ENCODE measurements at places on chromosomes 3 and 15.

- DNase-seq = no peak
Observed at GRCh38 chr15:67172172-67172571, 82.3 kb downstream of the AAGAB start.

GRCh38 chr3:16211176-16211904, 36.9 kb downstream of the GALNT15 start:
- no peak for DNase-seq

DNA sequence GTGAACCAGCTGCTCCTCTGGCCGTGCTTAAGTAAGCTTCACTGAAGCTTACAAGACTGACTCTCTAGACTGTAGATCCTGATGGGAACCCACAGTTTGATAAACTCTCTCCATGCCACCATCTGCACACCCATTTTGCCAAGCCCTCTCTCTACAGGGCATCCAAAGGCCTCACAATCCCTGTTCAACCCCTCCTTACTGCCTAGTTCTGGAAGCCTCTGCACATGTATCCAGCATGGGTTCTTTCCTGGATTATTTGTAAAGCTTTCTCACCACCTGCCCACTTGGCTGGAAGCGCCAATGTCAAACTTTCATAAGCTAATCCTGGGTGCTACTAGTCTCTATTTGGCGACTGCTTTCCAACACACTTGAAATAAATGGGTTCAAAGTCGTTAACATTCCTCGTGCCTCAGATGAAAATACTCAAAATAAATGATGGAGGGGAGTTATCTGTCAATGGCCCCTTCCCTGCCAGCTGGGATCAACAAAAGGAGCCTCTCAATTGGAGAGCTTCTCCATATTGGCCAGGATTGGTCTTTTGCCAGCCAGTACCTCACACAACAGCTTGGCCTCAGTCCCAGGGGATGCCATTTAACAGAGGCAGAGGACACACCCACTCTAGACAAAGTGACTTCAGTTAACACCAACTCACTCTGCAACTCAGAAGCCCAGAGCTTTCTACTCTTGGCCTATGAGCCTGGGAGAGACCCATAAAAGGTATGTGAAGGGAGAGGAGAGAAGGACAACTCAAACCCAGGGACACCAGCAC, 48.1 kb downstream of the SH3BP5 start:
- DNase-seq = no peak

DNA sequence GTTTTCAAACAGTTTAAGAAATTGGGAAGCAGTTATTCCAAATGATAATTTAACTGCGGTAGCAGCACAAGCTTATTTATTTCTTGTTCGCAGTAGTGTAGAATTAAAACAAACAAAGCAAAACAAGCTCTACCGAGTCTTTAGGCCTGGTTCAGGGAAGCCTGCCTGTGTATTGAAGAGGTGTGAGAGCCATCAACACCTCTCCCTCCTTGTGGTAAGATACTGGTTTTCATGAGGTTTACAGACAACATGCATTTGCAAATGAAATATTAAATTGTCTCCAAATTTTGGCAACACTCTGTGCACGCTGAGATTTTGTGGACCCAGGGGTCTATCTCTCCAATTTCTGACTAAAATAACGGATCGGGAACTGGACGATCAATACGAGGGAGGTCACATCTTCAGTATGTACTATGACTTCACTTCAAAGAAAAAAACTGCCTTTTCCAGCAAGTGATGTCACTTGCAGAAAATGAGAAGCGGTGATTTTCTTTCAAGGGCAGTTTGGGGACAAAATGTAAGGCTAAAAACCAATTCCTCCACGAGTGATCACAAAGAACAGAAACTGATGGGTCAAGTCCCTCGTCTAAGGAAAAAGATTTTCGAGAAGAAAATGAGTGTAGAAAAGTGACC, 721 bp downstream of the ATR start:
- DNase-seq = no peak

GRCh38 chr3:128537091-128537703, 44.2 kb upstream of the GATA2 start:
- no peak for DNase-seq

DNA sequence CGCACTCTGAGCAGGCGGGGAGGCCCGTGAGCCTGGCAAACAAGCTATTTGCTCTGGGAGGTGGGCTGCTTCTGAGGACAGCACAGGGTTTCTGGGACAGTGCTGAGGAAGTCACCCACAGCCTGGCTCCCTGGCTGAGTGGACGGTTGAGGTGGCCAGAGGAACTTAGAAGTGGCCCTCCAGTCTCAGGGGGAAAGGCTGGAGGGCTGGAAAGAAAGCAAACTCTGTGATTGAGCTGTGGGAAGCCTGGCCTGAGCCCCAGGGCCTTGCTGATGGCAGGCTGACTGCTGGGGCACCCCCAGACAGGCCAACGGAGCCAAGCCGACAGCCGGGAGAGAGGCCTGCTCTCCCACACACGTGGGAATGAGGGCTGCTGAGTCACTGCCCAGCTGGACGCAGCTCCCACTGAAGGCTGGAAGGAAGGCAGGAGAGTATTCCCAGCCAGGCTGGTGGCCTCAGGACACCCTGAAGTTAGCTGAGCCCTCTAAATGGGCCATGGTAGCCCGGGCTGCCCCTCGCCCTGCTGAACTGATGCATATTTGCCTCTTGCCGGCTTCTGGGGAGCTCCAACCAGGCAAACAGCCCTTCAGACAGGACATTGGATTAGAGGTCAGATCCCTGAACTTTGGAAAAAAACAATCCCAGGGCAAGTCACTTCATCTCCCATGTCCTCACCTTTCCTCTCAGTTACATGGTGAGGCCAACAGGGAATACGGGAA, 98.0 kb upstream of the TLE3 start:
- no peak for DNase-seq

DNA sequence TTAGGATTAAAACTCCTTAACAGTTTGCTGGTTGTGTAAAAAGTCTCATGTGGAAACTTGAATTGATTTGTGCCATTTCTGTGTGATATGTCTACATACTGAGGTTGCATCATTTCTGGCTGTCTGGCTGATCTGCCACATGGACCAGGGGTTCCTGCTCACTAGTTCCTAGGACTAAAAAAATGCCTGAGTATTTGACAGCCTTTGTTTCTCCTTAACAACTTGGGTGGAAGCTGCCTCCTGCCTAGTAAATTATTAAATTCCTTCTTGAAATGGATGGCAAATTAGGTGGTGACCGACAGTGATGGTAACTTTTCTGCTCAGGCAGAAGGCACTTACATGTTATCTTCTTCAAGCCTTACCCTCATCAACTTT, 226.9 kb upstream of the MRPL3 start:
- DNase-seq = no peak

GRCh38 chr15:69557707-69558409, 105.2 kb downstream of the RPLP1 start:
- no peak for DNase-seq

DNA sequence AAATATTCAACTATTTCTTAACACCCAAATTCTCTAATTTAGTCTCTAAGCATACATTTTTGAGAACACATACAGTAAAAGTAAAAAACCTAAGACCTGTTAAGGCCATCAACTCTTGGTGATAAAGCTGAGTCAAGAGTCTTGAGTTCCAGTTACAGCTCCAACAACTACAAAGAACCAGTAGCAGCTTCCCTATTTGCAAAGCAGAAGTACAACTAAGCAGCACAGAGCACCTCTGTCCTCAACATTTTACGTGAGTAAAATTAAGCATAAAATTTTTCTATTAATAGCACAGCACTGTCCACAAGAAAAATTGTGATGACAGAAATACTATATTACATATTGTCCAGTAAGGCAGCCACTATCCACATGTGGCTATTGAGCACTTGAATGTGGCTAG, 4.4 kb downstream of the PCOLCE2 start:
- no peak for DNase-seq

DNA sequence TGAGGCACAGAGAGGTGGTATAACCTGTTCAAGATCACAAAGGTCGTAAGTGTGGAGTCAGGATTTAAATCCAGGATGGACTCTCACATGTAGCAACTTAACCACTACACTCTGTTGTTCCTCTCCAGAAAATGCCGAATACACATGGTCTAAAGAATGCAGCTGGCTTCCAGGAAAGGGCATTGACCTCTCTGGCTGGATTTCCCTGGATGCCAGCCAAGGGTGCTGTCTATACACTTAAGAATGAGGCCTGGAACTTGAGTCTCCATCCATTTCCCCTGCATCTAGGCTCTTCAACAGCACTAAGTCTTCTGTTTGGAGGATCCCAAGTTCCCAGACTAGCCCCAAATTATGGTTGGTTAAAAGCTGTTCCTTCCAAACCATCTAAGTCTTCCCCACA, 60.5 kb downstream of the CERS3 start:
- no peak for DNase-seq

Measured in GM10248 (cell line).